Esophagus (tissue), 2 donors: ENCODE measurements at places on chromosomes 4 and X. TPM values are rescaled to one million over a fixed set of nuclear protein-coding genes. Genes with fewer than 3 reads are reported as not detected.

The ADH6 gene
- 0.11 TPM for polyA plus RNA-seq

The RGS12 gene
- 62.9 TPM for polyA plus RNA-seq

The LUZP4 gene
- polyA plus RNA-seq, result not detected

The DUSP21 gene
- polyA plus RNA-seq, result not detected

The UNC5C gene
- polyA plus RNA-seq, result 0.09 TPM

The MAD2L1 gene
- 5.2 TPM for polyA plus RNA-seq

The ANXA3 gene
- polyA plus RNA-seq, result 140 TPM

The FRAS1 gene
- 1.6 TPM for polyA plus RNA-seq

The DNAAF6 gene
- polyA plus RNA-seq, result not detected

The BRS3 gene
- polyA plus RNA-seq, result not detected

The KLHL34 gene
- polyA plus RNA-seq, result 0.01 TPM
